Chondrocyte (in vitro differentiated cells): ENCODE measurements at places on chromosomes 12 and 14. TPM values are rescaled to one million over a fixed set of nuclear protein-coding genes. Genes with fewer than 3 reads are reported as not detected.

Gene NRL
- total RNA-seq: 1.2 to 1.6 TPM (median 1.3 TPM) in 3 replicates

DNA sequence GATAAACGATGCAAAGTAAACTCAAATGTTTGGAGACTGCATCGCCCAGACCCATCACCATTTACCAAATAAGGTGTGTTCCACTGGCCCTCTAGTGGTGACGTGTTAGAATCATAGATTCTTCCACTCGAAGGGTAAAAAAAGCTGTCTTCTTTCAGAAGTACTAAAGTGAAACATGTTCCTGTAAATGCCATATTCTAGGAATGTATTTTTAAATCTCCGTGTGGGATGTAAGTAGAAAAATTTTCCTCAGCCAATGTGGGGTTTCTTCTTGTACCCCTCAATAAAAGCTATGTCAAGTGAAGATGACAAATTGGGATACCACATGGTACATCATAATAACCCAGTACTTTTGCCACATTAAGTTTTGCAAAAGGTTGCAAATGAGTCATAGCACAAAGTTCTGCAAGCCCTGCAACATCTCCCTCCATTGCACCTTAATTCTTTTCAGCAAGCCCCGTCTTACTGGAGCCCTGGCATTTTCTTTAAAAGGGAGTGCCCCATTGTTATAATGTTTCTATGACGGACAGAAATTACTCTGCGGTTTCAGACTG, 100.8 kb downstream of the CCER1 start:
- peaks cover 7% of the 10 kb centered on the region for H3K4me1 ChIP-seq
- DNase-seq: no peak
- H3K27ac ChIP-seq: no peak overlapping the region
- H3K4me3 ChIP-seq: no peak overlapping the region

Gene C12orf75
- total RNA-seq: 189 to 310 TPM (median 286 TPM) in 3 replicates

Gene TAS2R31
- 1.1 to 3.8 TPM (median 1.7 TPM) in 3 replicates for total RNA-seq

GRCh38 chr12:128727999-128728398, 95.8 kb downstream of the SLC15A4 start:
- no peaks in the 10 kb centered on the region for H3K4me1 ChIP-seq
- no peak overlapping the region for H3K27ac ChIP-seq
- H3K27me3 ChIP-seq: no peaks in the 10 kb centered on the region
- H3K36me3 ChIP-seq: no peaks in the 10 kb centered on the region

DNA sequence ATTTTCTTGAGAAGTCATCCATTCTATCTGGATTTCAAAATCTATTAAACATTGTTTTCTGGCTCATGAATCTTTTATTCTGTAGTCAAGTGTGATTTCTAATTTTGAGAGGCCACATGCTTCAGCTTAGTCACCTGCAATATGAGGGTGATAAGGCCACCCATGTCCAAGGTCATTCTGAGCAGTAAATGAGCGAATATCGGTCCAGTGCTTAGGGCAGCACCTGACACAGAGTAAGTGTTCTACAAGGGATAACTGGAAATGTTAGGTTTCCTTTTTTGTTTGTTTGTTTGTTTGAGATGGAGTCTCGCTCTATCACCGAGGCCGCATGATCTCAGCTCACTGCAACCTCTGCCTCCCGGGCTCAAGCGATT, 34.2 kb downstream of the AACS start:
- H3K36me3 ChIP-seq: peaks cover 16% of the 10 kb centered on the region
- H3K27ac ChIP-seq: no peak overlapping the region
- H3K4me1 ChIP-seq: no peaks in the 10 kb centered on the region

Gene PTGES3
- 123 to 156 TPM (median 127 TPM) in 3 replicates for total RNA-seq

- no peak overlapping the region for H3K4me3 ChIP-seq
- no peak for DNase-seq
- peaks cover 17% of the 10 kb centered on the region for H3K4me1 ChIP-seq
- H3K27me3 ChIP-seq: no peaks in the 10 kb centered on the region
- no peak overlapping the region for H3K27ac ChIP-seq
Measured at GRCh38 chr12:105740369-105740768, 398.4 kb downstream of the NUAK1 start.

Gene AMN
- 0.30 to 0.38 TPM in 2 of 3 replicates, not detected in the other for total RNA-seq

Gene C12orf54
- total RNA-seq: not detected in 3 replicates
